Stimulated activated CD4-positive, alpha-beta T cell treated with anti-CD3 and anti-CD28 coated beads, Interleukin-2, amount 100 ng/mL, for 48 hours (primary cell): ENCODE measurements at places on chromosomes 4 and X.

DNA sequence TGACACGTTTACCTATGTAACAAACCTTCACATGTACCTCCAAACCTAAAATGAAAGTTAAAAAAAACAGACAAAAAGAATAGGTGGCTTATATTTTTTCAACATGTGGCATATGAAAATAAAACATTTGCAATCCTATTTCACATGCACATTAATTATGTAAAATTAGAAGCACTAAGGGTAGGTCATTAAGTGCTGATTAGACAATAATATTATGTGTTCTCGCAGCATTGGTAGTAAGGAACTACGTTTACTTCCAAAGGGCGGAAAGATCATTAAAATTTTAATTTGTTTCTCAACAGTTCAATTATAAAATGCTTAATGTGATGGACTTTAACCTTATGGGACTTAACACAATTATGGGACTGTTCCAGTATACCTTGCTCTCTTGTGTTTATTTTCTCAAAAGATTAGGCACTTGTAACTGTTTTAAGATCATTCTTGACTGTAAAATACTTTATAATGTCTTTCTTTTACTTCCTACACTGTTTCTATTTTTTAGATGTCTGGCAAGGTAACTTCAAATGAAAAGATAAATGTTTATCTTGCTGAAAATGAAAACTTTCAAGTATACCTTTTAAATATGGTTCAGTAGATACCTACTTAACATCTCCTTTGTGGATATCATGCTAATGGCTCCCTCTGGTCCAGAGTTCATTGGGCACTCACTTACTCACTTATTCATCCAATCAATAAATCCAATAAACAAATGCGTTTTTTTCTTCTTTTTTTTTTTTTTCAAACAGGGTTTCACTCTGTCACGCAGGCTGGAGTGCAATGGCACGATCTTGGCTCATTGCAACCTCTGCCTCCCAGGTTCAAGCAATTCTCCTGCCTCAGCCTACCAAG lies 202.0 kb downstream of the ARAP2 start:
- no peak for DNase-seq

GRCh38 chrX:52118262-52118661 lies 49.3 kb upstream of the MAGED4B start:
- no peak for DNase-seq

- no peak for DNase-seq
Observed at GRCh38 chr4:155568641-155569220, 97.9 kb upstream of the GUCY1A1 start.

DNA sequence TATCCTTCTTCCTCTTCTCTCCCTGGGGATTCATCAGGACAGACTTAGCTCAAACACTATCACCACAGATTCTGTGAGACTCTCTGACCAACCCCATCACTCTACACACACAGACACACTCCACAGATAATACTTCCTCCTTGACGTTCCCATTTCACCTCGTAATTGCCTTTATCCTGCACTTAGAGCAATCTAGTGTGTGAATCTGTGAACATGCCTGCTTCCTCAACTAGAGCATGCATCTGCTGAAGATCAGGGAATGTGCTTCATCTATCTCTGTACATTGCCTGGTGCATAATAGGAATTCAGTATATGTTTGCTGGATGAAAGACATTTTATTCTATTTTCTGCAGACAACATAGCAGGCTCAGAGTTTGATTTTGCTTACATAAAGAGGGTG lies 25.1 kb upstream of the HS6ST2 start:
- DNase-seq, result no peak

- DNase-seq, result no peak
Observed at GRCh38 chr4:179124957-179125356, 1682.7 kb upstream of the AGA start.

DNA sequence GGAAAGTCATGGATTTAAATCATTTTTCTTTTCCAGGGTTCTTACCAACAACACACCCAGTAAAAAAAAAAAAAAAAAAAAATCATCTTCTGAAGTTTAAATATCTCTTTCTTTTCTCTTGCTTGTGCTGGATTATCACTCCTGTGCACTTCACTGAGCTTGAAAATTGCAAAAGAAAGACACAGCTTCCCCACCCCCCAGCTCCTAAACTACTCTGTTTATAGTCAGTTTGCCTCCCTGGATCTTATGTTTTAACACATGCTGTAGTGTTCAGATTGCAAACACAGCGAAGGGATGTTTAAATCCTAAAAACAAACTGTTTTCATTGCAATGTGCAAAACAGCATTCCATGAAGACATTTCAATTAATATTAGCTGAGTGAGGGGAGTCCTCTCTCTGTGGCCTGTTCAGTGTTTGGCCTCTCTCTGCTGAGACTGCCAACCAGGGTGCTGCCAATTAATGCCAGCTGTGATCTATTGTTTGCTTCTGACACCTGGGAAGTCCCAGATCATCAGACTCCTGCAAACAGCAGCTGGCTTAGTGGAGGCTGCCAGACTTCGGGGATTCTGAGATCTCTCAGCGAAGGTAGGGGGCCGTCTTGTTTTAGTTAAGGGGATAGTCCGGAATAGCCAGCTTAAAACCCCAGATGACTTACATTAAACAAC lies 171.1 kb upstream of the PITX2 start:
- no peak for DNase-seq
